Heart right ventricle (tissue), 16 donors: ENCODE measurements at places on chromosomes 13 and 19. TPM values are rescaled to one million over a fixed set of nuclear protein-coding genes. Genes with fewer than 3 reads are reported as not detected.
A peak's percentile ranks its signal among the peaks of the same experiment; 100 is the strongest.

GAPDHS gene
- total RNA-seq, result not detected

KIR2DL1 gene
- not detected for total RNA-seq

SLC46A3 gene
- total RNA-seq, result 12.1 TPM

LENG9 gene
- total RNA-seq, result 1.5 TPM

DOCK6 gene
- 41.0 TPM for total RNA-seq

LRG1 gene
- 0.06 TPM for total RNA-seq

KLF1 gene
- 0.13 TPM for total RNA-seq

ZNF555 gene
- total RNA-seq, result 10.1 TPM

ZNF724 gene
- total RNA-seq, result 0.93 TPM

PNMA8A gene
- total RNA-seq, result 11.8 TPM

GRCh38 chr13:97849305-97849704 lies 104.2 kb upstream of the IPO5 start:
- no peak for DNase-seq

DNA sequence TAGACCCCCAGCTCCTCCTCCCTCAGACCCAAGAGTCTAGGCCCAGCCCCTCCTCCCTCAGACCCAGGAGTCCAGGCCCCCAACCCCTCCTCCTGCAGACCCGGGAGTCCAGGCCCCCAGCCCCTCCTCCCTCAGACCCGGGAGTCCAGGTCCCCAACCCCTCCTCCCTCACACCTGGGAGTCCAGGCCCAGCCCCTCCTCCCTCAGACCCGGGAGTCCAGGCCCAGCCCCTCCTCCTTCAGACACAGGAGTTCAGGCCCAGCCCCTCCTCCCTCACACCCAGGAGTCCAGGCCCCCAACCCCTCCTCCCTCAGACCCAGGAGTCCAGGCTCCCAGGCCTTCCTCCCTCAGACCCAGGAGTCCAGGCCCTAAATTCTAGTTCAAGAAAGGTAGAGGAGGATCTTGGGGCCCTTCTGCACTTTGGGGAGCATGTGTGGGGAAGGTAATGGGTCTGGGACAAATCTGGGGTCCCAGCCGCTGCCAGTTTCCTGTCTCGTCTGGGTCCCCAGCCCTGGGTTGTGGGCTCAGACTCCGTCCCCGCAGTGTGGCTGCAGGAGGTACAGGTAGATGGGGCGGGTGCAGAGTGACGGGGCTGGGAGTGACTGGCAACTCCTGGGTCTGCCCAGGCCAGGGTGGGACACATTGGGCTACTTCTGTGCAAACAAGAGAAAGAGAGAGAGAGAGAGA lies 3.2 kb upstream of the TMEM190 start:
- no peak for DNase-seq

DNA sequence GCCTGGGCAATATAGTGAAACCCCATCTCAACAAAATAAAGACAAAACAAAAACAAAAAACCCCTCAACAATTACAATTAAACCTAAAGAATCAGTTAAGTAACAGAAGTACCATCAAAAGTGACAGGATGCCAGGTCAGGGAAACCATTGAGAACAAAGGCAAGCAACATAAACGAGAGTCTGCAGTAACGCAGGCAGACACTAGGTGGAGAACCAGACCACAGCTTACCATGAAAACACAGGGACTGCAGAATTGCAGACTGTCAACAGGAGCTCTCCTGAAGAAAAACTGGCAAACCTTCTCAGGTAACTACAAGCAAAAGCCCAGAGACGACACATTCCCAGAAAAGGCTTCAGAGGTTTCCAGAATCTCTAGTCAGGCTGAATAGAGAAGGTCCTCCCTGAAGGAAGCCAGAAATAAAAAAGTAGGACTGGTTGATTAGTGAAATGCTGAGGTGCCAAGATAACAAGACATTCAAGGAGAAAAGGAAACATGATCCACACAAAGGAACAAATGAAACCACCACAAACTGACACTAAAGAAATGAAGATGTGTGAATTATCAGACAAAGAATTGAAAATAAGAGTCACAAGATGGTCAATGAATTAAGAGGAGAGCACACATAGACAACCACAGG lies 2.2 kb upstream of the ZNF665 start:
- peak; percentile 83 for DNase-seq

DNA sequence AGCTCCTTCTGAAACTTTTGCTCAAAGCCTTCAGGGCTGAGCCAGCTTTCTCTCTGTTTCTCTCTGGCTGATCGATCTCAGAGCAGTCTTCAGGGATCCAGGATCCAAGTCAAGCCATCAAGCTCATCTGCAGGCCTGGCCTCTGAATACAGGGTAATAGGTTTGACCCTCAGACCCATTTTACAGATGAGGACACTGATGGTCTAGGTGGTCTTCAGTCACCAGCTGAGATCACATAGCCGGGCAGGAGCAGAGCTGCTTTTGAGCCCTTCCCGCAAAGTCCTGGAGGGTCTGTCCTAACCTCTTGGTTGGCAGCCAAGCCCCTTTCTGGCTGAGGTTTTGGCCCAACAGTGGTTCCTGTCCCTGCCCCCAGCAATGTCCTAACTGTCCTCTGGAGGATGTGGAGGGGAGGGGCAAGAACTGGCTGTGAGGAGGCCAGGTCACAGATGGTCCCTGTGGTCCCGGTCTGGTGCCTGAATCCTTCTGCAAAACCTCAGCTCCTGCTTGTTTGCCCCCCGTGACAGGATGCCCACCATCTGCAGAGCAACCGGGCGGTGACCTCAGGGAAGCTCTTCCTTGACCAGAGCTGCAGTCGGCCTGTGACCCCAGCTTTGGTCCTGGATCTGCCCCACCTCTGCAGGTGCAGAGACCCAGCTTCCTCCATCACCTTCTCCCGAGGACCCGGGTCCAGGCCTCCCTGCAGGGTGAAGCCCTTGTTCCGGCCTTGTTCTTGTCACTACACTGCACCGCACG lies 5.8 kb upstream of the PEAK3 start:
- DNase-seq, result no peak

DNA sequence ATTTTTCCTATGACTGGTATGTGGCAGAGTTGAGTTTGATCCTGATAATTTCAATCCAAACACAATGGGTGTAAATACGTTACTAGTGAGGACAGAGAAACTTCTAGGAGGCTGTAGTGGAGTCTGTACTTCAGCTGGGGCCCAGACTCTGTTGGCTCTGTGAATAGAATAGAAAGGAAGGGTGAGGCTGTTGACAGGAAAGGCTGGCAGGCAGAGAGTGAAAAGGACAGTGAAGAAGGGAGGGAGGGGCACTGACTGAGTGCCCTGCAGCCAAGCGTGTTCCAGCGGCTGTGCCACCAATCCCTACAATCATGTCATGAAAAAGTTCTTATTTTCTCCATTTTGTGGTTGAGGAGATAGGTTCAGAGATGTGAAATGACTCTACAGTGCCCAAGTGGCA lies 80.5 kb downstream of the MBNL2 start:
- no peak for DNase-seq

GRCh38 chr19:48355365-48355954 lies 8.3 kb downstream of the TMEM143 start:
- no peak for DNase-seq

GRCh38 chr19:351976-352625 lies 7.5 kb upstream of the MIER2 start:
- DNase-seq, result no peak

DNA sequence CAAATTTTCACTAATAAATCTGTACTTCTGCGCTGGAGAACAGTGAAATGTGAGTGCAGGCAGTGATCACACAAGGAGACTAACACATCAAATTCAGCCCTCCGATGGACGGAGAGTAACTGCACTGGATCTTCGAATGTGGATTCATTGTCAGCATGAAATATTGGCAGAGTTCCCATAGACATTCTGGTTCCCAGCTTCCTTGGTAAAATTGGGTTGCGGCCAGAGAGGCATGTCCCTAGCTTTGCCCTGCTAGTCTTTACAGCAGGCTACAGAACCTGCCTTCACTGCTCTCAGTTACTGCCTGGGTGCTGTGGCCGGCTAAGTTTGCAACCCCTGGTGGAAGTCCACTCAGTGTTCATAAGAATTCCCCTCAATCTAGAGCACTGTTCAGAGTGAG lies 32.3 kb upstream of the UQCRFS1 start:
- DNase-seq, result no peak

GRCh38 chr13:106850973-106851650 lies 283.2 kb upstream of the ARGLU1 start:
- no peak for DNase-seq

GRCh38 chr13:32285633-32285965 lies 29.6 kb downstream of the ZAR1L start:
- no peak for DNase-seq

GRCh38 chr19:1683869-1684572 lies 31.6 kb upstream of the TCF3 start:
- DNase-seq, result no peak

DNA sequence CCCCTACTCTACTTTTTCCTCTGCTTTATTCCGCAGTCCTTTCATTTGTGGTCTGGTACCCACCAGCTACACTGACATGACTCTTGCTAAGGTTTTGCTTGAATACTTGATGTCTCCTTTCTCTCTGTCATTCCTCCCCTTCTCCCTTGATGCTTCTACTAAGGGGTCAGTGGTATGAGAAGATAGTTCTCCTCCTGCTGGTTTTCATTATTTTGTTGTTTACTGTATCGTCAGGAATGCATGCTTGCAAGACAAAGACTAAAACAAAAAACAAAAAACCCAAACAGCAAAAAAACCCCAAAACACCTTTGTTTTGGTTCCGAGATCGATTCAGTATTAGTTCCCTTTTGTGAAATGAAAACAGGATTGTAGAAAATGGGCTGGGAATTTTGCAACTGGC lies 59.5 kb downstream of the PCCA start:
- DNase-seq, result no peak

DNA sequence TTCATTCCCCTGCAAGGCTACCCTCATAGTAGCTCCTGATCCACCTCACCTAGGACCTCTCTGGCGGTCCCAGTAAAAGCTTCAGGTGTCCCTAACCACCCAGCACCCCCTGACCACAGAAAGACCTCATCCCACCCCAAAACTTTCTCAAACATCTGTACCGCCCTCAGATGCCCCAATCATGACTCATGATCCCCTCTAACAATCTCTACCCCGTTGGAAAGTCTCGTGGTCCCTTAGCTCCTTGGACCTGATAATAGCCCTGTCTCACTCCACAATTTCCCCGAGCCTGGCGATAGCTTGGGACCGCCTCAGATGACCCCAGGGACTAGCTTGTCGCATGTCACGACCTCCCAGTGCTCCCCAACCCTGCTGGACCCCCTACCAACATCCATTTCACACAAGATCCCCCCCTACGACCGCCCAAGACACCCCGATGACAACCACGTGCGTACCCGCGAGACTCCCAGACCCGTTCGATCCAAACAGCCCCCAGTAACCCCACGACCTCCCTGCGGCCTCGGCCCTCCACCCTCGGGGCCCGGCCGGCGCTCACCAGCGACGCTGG lies 450 bp downstream of the NDUFA11 start:
- DNase-seq, result no peak

DNA sequence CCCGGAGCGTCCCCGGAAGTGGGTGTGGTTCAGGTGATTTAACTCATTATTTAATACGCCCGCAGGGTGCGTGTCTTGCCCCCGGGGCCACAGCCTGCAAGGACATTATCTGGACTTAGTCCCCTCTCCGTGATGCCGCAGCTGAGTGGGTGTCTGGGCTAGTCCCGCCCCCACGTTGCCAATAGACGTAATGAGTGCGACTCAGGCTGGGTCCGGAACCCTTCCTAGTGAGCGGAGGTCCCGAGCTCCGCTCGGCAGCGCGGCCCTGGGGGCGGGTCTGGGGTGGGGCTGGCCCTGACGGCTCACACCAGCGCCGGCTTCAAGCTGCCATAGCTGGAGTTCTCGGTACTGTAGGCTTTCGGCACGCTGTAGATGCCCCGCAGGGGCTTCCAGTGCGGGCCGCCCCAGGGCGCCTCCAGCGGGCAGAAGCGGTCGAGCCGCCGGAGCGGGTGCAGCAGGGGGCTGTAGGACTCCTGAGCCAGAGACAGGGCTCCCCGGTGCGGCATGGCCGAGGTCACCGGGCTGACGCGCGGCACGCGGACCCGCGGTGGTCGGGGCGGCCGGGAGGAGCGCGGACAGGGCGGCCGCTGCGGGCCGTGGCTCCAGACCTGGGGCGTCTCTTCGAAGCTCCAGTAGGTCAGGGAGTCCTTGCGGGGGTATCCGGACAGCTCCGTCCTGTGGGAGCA lies 918 bp upstream of the LHB start:
- DNase-seq, result peak; percentile 55

DNA sequence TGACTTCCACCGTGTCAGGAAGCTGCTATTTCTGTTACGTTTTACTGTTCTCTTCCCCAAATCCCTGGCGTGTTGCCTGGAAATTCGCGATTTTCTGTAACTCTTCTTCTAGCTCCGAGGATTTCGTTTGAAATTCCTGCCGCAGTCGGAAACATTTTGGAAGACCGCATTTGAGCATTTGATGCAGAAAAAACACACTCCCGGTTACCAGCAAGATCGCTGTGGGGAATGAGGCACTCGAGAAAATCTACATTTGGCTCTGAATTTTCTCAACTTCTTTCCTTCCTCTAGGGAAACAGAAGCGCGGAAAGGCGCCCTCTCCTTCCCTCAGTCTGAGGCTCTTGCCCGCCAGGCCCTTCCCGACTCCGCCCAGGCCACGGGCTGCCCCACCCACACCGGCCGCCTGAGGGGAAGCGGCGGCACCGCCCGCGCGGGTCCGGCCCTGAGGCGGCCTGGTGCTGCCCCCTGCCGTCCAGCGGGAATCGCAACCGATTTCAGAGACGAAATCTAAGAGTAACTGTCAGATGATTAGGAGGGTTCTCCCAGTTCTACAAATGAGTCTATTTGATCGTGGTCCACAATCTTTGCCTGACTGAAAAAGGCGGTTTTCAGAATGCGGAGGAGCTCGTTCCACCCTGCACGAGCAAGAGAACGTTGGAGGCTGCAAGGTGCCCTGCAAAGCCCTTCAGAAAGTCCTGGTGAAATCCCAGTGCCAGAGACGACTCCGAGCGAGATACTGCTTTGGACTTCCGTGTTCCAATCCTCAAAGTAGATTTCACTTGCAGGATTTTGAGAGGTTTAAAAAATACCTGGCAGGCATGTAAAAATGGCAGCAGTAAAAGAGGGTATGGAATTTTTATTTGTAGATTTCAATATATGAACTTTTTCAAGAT lies 18.4 kb upstream of the TUBGCP3 start:
- DNase-seq, result peak; percentile 93

- DNase-seq, result no peak
Measured at GRCh38 chr13:37690361-37690760, 91.8 kb upstream of the POSTN start.

DNA sequence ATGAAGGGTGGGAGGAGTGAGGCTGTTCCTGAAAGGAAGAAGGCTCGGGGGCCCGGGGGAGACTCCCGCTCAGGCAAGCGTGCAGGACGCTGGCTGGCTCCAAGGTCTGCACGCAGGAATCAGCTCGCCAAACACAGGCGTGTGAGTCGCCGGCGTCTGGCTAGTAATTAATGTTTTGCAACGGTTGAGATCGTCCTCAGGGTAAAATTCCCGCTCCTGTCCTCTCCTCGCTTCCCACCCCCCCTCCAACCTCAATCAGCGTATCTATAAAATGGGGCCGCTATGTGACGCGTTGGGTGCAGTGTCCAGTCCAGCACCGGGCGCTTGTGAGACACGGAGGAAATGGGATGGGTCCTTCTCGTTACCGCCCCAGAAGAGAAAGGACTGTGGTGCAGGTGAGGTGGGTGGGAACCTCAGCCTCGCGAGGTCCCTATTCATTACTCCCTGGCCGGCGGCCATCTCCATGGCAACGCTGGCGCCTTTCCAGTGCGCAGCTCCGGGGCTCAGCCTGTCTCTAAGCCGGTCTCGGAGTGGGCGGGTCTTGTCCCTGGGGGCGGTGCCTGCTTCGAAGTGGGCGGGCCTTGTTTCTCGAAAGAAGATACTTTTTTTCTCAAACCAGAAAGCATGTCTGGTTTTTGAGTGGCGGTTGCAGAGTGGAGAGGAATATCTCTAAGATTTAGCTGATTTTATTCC lies 6.5 kb upstream of the ZNF579 start:
- peak; percentile 96 for DNase-seq

GRCh38 chr13:50224534-50224933 lies 209.3 kb downstream of the KCNRG start:
- DNase-seq, result no peak
